ENCODE measurements at places on chromosomes 1 and 21.

DNA sequence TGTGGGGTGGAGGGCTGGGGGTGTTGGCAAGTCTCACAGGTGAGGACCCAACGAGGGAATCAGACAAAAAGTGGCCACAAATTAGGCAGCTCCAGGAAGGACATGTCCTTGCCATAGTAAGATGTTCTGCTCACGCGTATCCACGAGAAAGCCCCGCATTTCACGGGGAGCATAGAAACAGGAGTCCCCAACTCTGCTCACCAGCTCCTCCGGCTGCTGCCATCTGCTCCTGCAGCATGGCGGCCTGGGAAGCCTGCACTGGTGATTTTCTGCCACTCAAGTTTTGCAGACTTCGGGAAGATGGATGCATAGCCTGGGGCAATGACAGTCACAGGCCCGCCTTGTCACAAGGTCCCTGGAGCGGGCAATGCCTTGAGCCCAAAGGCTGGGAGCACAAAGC, 9.3 kb downstream of the TCP10L start:
- DNase-seq: no peak

DNA sequence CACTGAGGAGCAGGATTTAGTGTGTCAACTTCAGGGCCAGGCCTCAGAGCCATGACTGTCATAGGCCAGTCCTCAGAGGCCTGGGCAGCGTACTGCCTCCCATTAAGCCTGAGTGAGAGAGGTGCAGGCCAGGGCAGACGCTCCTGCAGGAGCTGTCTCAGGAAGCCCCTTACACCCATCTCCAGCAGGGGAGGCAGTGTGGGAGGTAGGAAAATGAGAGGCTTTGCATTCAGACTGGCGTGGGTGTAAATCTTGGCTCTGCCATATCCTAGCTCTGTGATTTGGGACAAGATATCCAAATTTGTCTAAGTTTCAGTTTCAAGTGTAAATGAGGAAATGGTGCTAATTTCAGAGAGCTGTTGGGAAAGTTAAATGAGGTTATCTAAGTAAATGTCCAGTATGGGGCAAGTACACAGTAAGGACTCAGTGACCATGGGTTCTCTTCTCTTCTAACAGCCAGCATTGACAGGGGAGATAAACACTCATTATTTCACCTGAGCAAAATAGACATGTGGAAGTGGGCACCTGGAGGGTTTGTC, 184.1 kb downstream of the ZSCAN20 start:
- DNase-seq: no peak

GRCh38 chr1:107954126-107954525, 10.9 kb downstream of the VAV3 start:
- no peak for DNase-seq

DNA sequence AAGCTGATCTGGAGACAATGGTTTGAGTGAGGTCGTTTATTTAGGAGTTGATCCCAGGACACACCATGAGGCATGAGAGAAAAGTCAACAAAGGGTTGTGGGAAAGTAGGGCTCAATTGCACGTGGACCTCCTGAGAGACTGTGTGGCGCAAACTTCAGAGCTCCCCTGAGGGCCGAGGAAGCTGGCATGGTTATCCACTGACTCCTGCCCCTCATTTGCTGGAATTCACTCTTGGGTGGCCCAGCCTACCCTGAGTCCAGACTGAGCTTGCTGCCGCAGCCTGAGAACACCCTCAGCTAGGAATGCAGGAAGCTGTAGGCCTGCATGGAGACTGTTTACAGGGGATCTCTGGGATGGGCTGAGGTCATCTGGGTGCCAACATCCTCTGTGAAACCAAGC, 301.0 kb downstream of the RWDD3 start:
- DNase-seq: no peak

- DNase-seq: no peak
Observed at GRCh38 chr1:113027449-113027848, 45.5 kb upstream of the LRIG2 start.
